ENCODE measurements at places on chromosomes 3 and 15.
A peak's percentile ranks its signal among the peaks of the same experiment; 100 is the strongest.

DNA sequence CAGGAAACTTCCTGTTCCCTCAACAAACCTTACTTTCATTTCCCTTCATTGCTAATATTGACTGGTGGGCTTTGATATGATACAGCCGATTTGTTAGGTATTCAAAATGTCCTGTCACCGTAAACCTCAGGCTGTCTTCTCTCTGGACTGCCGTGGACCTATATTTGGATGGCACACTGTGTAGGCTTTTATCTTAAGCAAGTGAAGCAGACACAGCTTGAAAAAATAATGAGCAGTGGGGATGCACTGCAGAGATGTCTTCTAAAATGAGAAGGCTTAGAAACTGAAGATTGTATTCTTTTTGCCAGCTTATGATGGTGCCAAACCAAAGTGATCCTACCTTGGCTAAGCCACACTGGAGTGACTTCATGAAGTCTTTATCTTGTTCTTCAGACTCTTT is 266.3 kb downstream of the NR1D2 start:
- no peak for DNase-seq

GRCh38 chr15:42504631-42505030 is 9.2 kb downstream of the SNAP23 start:
- DNase-seq = no peak

DNA sequence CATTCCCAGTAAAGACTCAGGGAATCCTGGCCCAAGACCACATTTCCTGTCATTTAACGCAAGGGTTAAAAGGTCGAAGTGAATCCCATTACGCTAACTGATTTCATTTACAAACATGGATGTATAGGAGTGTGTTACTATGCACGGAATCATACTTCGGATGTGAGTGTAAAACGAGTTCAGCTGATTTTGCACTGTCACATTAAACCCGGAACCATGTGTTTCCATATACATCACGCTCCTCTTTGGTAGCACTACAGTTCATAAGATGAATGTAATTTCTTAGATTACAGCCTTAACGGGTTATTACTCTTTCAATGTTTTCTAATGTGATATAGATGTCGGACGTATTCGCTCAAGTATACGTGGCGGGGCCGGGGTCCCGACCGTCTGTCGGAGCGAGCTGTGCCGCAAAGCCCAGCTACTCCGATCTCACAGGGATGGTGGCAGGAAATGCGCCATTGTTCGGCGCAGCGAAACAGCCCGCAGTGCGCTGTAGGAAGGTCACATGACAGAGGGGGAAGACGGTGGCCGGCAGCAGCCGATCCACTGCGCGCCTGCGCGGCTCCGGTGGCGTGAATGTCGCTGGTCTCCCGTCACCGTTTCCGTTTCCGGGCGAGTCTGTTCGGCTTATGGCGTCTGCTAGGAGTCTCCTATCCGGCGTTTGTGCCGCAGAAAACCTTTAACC is 97.3 kb downstream of the NPAP1 start:
- peak; percentile 93 for DNase-seq

GRCh38 chr15:73990250-73991005 is 1.7 kb downstream of the STOML1 start:
- DNase-seq = no peak

GRCh38 chr15:77839456-77839855 is 206.7 kb upstream of the LINGO1 start:
- DNase-seq = no peak

DNA sequence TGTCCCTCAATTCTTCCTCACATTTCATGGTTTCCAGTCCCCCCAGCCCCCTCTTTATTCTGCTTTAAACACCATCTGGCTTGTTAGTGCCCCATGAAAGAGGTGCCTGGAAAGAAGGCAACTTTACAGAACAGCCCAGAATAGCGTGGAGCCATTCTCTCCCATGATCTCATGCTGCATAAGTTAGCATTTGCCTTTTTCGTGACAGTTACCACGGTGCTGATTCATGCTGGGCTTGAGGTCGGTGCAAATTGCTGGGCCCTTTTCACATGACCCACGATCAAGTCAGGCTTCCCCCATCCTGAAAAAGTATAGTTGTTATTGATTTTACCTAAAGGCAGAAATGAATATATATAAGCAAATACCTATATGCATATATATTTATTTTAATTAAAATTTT is 29.6 kb downstream of the SQOR start:
- DNase-seq = peak; percentile 45

GRCh38 chr3:197942956-197943556 is 6.9 kb upstream of the RPL35A start:
- DNase-seq = peak; percentile 62

DNA sequence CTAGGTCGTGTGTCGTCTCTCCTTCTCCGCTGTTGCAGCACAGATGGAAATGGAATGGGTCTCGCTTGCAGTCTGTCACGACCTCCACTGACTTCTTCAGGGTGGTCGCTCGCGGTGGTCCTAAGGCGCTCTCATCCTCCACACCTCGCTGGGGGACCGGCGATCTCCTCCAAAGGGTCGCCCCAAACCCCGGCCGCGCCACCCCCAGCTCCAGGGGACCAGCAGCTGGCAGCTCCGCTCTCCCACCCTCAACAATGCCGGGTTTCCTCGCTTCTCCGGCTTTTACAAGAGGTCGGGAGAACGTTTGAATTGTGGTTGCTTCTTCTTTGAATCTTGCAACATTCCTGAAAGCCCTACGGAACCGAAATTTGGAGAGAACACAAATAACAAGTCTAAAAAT is 25.9 kb downstream of the SERP1 start:
- DNase-seq = no peak

GRCh38 chr3:15557511-15557946 is 36.0 kb upstream of the COLQ start:
- peak; percentile 78 for DNase-seq

DNA sequence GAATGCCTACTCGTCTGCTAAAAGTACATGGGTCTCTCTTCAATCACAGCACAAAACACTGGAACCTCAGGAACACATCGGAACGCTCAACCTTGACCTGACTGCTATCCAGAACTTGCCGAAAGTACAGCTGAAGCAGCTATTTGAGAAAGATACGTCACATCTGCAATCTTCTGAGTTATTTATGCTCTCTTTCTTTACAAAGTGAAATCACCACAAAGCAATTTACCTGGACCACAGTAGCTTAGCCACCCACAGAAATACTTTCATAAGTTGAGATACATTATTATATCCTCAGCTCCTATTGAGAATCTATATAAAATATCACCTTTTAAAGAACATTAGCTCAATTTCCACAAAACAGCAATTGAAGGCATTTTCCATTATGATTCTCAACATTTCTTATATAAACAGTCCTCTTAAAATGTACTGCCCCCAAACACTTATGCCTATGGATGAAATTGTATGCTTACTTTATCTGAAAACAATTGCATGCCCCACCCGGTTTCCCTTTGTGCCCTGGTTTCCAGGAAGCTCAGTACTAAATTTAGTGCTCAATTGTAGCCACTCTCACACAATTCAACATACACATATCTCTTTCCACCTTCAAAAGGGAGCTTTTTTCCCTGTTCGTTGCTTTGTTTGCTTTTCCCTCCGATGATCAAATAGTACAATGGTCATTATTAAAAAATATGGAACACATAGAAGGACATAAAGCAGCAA is 31.8 kb downstream of the HEG1 start:
- DNase-seq = no peak

GRCh38 chr3:59069838-59070237 is 20.0 kb upstream of the CFAP20DC start:
- no peak for DNase-seq

GRCh38 chr3:195270079-195270816 is 711 bp downstream of the XXYLT1 start:
- DNase-seq = peak; percentile 76

DNA sequence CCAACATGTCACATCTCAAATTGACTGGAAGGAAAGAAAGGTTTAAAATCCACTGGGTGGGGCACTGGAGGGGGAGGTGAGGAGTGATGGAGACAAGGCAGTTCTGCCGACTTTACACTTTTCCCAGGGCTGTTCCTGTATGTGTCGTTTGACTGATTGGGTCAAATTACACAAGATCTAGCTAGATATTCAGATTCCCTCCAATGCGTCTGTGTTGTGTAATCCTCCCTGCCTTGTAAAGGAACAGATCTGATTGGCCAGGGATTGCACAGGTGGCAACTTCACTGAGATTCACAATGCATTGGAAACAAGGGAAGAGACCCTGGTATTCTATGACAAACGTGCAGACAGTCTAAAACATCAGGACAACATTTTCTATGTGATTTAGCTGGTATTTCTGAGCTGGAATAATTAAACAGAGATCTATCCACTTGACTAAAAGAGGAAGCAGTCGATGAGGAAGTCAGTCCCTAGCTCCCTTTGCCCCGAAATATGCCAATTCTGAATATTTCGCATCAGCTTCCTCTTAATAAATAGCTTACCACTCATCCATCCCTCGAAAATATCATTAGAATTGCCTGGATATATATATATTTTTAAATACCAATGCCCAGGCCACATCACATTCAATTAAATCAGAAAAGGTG is 312.9 kb downstream of the RORA start:
- no peak for DNase-seq

DNA sequence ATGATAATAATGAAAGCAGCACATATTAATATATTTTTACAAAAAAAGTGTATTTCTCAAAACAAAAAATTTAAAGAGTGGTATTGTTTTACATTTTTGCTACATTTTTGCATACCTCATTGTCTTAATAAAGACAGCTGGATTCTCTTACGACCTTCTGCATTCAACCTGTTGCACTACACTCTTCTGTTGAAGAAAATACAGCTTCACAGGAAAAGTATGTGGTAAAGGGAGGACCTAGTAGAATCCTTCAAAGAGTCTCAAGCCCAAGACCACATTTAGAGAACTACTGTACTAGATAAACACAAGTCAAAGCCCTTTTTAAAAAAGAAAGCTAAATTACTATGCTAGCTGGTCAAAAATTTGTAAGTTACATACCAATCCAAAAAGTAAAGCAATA is 7.9 kb downstream of the ZNF280D start:
- DNase-seq = no peak

DNA sequence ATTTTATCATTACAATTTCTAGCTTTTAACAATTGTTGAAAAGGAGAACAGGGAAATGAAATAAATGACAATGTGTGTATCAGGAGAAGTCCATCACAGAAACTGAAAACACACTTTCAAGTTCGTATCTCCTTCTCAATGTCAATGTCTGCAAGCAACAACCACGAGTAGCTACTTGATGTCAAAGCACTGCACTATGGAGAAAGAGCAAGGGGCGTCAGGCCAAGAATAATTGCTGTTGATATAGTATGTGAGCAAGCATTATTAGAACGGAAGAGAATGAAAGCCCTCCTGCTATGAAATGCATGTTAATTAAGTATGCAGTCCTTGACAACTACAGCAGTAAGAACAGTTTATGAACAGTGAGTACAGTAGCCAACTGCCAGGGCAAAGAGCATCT is 1250.1 kb downstream of the ZPLD1 start:
- peak; percentile 2 for DNase-seq

- DNase-seq = no peak
Measured at GRCh38 chr15:86759800-86760523, 680.3 kb downstream of the AGBL1 start.

DNA sequence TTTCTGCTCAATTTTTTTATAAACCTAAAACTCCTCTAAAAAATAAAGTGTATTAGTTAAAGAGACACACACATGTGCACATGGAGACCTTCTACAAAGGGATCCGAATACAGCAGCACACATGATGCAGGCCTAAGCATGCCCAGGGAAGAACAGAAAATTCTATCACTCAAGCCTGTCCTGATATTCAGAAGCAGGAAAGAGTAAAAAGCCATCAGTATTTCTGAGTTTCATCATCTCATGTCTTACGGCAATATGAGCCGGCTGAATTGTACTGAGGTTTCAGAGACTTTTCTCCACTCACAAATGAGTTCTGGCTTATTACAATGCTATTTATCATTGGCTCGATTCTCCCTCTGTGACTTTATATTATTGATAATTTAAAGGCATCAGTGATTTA is 97.5 kb downstream of the CADPS start:
- no peak for DNase-seq

- no peak for DNase-seq
Measured at GRCh38 chr15:94770199-94770598, 538.8 kb downstream of the MCTP2 start.

DNA sequence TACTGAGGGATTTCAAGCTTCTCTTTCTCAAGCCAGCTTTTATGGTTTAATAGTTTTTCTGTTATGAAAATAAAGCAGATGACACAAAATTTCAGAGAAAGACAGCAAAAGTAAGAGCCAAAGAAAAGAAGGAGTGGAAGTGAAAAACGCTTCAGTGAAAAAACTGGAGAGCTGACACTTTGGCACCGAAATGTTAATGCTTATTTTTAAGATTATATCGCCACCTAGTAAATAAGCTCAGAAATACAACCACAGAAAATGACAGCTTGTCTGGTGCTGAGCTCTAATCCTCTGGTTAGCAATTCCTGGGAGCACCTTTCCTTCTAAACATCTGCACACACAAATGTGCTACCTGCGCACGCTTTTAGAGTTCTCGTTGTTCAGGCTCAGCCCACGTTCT is 101.6 kb downstream of the ZPLD1 start:
- peak; percentile 59 for DNase-seq

- peak; percentile 79 for DNase-seq
Measured at GRCh38 chr3:192514081-192514753, 213.1 kb downstream of the FGF12 start.

- DNase-seq = no peak
Measured at GRCh38 chr3:123060054-123060453, 6.8 kb upstream of the PDIA5 start.

DNA sequence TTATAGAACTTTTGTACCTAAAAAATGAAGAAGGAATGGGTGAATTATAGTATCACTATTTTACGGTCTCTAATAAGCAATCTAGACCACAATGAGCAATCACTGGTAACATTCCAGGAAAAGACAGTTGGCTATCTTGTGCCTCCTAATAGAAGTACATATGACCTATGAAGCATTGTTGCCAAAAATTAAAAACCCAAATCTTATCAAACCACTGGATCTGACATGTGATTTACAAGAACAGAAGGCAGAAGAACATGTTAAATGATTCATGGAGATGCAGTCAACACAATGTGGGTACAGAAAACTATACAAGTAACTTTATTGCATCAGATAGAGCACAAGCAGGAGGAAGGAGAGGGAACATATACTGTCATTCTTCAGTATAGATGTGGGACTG is 14.5 kb upstream of the HYKK start:
- no peak for DNase-seq

GRCh38 chr3:134839990-134840389 is 44.9 kb downstream of the EPHB1 start:
- no peak for DNase-seq

- DNase-seq = no peak
Measured at GRCh38 chr3:4688411-4688810, 195.3 kb downstream of the ITPR1 start.

DNA sequence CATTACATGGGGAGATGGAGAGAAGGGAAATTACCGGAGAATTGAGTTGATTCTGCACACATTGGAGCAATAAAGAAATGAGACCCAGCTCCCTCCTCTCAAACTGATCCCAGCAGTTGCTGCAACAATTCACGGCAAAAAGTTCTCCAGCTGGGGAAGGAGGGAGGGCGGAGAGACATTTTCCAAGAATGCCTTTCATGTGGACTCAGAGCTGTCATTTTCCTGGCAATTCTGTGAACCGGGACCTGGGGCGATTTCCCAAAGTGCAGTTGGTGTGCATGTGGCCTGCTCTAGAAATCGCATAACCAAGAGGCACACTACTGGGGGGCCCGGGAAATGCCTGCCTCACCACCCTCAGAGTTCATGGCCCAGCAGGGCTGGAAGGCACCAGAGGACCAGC is 48.7 kb upstream of the IREB2 start:
- peak; percentile 11 for DNase-seq

GRCh38 chr15:50236433-50236832 is 29.1 kb downstream of the HDC start:
- no peak for DNase-seq

Measured in astrocyte of the hippocampus (primary cell).